ENCODE measurements at places on chromosomes 7 and 10.

DNA sequence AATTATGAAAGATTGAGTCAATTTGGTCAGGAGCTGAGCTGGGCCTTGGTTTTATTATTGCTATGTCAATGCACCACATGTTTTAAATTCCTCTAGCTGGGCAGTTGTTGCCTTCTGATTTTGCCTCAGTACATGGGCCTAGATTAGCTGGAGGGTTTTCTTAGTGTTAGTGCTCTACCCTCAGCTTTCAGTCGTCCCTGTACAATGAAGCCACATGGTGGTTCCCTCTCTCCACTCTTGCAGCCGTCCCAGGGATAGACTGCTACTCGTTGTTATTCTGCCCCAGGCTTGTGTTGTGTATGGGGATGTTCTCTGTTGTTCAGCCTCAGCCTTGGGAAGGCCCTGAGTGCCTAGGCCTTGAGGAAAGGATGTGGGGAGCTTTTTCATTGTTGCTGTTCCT is 37.0 kb downstream of the NHLRC2 start:
- no peak for DNase-seq

DNA sequence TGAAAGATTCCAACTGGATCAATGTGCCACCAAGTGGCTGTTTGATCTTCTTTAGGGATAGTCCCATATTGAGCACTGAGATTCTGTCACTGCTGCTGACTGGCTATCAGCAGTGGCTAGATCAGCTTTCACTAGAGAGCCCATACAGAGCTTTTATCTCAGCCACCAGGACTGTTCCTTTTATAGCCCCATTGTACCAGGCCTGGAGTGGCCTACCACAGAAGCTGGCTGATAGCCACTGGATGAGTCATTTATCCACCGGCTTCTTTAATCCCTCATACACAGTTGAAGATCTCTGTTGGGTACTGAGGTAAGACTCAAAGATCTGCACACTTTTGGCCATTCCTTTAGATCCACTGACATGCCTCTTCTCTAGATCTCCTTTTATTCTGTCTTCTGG is 1101.1 kb downstream of the SORCS3 start:
- DNase-seq = no peak

- DNase-seq = no peak
Observed at GRCh38 chr7:12031186-12031585, 179.9 kb upstream of the TMEM106B start.

GRCh38 chr7:36440880-36441279 is 51.2 kb downstream of the ANLN start:
- DNase-seq = peak; percentile 13

DNA sequence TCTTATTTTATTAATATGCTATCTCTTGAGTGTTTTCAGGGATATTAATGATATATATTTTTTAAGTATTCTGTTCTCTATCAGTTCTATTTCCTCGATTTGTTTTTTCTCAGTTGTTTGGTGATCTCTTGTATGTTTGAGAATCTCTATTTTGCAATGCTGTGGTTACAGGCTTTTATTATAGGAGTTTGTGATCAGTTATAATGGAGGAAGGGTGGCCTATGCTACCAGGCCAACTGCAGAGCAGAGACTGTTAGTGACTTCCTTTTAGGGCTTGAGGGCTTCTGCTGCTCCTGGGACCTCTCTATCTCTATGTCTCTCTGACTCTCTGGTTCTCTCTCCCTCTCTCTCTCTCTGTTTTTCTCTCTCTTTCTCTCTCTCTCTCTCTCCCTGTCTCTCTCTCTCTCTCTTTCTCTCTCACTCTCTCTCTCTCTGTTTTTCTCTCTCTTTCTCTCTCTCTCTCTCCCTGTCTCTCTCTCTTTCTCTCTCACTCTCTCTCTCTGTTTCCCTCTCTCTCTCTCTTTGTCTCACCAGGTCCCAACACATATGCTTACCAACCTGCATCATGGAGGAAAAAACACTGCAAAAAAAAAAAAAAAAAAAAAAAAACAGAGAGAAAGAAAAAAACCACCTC is 69.4 kb upstream of the CAV2 start:
- DNase-seq = no peak

- DNase-seq = no peak
Observed at GRCh38 chr10:120606051-120606764, 149.2 kb downstream of the PLPP4 start.

DNA sequence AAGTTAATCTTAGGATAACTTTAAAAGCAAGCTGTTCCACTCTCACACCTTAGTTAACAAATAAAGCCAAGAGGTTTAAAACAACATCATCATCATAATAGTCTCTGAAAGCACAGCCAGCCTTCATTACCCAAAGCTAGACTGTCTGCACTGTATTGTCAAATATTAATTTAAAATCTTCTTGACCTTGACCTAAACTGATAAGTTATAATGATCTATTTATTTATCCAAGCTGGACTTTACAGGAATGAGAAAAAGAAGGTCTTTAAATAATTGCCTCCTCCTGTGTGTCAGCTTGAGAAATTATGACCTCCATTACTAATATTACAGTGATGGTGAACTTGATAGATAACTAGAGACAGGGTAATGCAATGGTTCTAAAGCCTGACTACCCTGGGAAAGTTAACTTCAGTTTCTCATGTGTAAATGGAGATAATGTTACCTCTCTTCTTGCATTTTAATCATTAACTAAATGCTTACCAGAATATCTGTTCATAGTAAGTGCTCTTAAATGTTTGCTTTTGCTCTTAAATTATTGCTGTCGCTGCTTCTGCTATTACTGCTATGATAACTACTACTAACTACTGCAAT is 111.0 kb downstream of the KAT6B start:
- DNase-seq = no peak

DNA sequence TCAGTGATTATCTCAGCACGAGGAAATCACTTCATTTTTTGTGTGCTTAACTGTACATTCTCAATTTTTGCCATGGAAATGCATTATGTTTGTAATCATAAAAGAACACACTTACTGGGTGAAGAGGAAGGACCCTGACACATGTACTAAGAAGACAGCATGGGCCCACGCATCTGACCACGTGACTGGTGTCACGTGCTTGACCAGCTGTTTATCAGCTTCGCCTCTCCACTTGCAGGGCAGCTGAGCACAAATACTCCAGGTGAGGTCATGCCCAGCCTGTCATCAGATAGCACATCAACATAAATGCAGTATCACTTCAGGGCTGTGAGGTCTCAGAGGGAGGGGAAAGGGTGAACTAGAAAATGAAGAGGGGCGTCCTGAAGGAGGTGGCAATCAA is 179.8 kb downstream of the EBF3 start:
- no peak for DNase-seq

GRCh38 chr7:115613836-115614235 is 416.7 kb downstream of the TFEC start:
- no peak for DNase-seq

GRCh38 chr10:74825371-74826141 is 844 bp upstream of the KAT6B start:
- no peak for DNase-seq

DNA sequence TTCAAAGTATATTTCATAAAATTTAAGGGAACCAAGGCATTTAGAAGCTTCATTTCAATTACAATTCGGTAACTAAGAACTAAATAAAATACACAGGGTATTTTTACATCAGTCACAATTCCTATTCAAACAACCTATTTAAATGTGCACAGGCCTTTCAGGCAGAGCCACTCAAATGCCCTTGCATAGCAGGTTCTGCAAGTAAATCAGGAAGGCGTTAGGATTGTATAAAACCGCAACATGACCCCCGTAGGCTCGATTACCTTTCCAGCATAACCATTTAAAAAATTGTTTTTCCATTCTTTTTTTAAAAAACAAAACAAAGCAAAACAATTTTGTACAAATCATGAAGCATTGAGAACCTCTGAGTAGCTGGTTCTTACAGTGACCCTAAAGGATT is 289.9 kb upstream of the SP8 start:
- DNase-seq = no peak

- DNase-seq = peak; percentile 35
Observed at GRCh38 chr10:73886085-73886529, 11.8 kb upstream of the CAMK2G start.

DNA sequence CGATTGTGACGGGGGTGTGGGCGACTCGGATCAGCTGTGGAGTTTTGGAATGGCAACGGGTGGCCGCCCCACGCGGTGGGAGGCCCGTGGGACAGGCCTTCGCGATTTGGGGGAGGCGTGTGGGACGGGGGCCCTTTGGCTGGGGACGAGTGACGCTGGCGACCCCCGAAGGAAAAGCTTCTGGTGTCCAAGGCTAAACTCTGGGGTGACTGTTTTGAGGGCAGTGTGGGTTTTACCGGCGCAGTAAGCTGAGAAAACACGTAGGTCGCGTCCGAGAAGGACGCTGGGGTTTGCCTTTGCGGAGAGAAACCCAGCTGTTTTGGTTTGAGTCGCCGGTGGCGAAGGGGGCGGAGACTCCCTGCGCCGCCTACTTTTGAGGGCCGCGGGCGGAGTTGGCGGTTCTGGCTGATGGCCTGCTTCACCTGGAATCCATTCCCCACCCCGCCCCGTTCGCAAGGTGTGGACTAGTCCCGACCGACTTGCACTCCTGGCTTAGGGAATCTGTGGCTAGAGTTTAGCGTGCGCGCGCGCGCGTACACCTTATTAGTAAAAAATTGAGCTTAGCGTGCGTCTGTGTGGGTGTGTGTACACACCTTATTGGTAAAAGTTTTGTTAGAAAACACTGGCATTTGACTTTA is 606 bp downstream of the TAX1BP1 start:
- DNase-seq = no peak

GRCh38 chr10:29141761-29142160 is 147.1 kb upstream of the LYZL1 start:
- no peak for DNase-seq

- DNase-seq = no peak
Observed at GRCh38 chr7:17996040-17996439, 31.6 kb downstream of the PRPS1L1 start.

- DNase-seq = no peak
Observed at GRCh38 chr7:8444468-8444769, 11.0 kb downstream of the NXPH1 start.

DNA sequence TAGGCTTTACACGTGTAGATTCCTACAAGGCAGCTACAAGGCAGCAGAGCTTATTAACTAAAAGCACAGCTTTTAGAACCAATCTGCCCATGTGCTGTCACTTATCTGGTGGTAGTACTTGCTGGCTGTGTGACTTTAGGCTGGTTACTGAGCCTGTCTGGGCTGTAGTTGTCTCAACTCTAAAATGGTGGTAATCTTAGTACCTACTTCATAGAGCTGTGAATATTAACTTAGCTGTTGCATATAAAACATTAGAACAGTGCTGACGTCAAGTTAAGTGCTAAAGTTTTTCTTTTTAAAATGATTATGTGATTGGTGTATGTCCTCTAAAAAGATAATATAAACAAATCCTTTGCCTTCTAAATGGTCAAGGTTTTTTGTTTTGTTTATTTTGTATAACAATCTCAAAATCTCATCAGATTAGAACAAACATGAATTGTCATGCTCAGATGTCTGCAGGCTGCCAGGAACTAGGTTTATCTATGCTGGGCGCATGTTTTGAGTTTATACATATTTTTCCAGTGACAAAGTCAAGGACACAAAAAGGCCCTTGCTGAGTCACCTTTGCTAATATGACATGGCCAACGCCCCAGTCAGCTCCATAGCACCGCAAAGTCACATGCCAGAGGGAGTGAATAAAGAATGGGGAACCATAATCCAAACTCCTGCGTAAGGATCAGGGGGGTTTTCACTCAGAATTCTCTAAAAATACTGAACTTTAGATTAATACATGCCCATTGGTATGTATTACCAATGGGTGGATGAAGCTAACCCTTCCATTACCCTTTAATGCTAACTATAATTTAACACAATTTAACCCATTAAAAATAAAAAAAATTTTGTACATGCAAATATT is 39.8 kb upstream of the ARL4A start:
- DNase-seq = no peak

All from AG09309 (cell line).